Stimulated activated CD4-positive, alpha-beta T cell treated with anti-CD3 and anti-CD28 coated beads, Interleukin-12 subunit alpha, Interleukin-12 subunit beta, amount 100 ng/mL, for 48 hours (primary cell): ENCODE measurements at places on chromosomes 12 and 14.

DNA sequence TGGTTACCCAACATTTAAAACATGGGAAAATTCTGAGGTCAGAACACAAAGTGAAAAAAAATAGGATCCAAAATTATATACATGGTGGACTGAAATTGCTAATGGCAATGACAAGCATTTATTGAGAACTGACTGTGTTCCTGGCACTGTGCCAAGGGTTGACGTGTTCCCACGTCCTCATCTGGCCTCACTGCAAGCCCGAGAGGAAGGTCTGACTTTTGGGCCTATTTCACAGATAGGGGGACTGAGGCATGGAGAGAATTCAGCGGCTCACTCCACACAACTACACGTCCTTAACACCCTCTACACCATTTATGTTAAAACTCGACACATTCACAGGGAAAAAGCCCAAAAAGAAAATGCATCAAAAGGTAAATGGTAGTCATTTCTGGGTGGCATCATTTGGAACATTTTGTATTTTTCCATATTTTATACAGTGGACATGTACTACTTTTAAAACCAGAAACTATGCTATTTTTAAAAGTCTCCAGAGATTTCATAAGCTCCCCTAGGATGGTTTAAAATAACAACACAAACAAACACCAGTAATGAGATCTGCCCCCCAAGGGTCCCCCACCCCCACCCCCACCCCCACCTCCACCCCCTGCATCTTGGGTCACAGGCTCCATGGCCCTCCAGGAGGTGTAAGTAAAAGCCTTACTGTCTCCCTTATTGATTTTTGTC, 27.7 kb downstream of the CLMN start:
- no peak for DNase-seq

- no peak for DNase-seq
Measured at GRCh38 chr14:36662258-36662542, 540 bp downstream of the PAX9 start.

- no peak for DNase-seq
Measured at GRCh38 chr12:54047160-54047963, 6.3 kb upstream of the HOXC4 start.

GRCh38 chr12:80353254-80353653, 90.8 kb upstream of the PTPRQ start:
- DNase-seq = no peak

- no peak for DNase-seq
Measured at GRCh38 chr12:2288471-2288870, 235.7 kb downstream of the CACNA1C start.

- no peak for DNase-seq
Measured at GRCh38 chr12:84911271-84912197, 1.1 kb downstream of the SLC6A15 start.

DNA sequence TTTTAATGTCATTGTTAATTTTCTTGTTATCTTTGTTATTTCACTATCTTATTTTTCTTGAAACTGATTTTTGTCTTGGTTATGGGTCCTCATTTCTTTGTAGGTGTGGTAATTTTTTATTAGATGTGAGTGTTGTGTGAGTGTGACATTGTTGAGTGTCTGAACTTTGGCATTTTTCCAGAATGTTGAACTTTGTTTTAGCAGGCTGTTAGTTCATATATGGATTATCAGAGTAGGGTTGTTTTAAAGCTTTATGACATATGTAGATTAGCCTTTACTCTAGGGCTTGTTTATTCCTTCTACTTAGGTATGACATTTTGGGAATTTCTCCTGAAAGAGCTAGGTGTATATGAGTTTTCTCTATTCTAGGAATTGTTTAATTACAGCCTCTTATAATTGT, 103.9 kb downstream of the ARID2 start:
- DNase-seq = no peak

DNA sequence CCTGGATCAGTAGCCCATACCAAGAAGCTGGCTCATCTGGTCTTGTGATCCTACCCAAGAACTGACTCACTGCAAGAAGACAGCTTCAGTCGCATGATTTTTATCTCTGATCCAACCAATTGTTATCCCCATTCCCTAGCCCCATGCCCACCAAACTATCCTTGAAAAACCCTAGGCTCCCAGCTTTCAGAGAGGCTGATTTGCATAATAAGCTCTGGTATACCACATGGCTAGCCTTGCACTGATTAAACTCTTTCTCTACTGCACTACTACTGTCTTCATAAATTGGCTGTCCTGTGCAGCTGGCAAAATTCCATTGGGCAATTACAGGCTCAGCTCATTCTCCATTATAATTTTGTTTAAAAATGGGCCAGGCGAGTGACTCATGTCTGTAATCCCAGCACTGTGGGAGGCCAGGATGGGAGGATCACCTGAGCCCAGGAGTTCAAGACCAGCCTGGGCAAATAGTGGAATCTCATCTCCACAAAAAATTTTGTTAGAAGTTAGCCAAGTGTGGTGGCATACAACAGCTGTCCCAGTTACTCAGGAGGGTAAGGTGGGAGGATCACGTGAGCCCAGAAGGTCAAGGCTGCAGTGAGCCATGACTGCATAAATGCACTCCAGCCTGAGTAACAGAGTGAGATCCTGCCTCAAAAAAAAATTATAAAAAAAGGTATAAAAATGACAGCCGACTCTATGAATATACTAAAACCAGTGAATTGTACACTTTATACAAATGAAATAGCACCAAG, 76.7 kb upstream of the EIF5 start:
- DNase-seq = no peak

GRCh38 chr14:102481791-102482238, 27.8 kb downstream of the ANKRD9 start:
- DNase-seq = no peak

DNA sequence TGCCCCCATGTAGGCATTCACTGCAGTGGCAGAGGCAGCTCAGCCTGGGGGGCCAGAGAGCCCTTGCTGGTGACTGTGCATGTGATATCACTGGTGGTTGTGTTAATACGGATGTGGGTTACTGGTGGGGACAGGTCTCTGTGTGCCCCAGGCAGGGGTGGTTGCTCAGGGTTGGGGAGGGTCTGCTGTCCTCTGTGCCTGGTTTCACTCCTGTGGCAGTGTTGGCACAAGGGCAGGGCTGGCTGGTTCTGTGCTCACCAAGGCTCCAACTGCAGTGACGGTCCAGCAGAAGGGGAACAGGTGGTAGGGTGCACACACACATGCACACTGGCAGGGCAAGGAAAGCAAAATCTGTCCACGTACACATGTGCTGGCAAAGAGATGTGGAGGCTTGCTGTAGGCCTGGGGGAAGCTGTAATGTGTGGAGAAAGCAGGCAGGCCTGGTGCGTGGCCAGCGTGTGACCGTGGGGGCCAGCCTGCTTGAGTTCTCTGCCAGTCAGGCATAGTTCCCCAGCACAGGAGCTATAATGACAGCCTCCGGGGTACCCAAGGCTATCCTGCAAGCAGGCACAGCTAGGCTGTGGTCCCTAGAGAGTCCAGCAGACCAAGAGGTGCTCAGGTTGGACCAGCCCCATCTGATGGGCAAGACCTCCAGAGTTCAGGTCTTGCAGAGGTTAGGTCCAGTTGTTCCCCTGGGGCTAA, 254.6 kb downstream of the FBXL14 start:
- DNase-seq = no peak

GRCh38 chr12:5396541-5396940, 35.4 kb upstream of the NTF3 start:
- no peak for DNase-seq

DNA sequence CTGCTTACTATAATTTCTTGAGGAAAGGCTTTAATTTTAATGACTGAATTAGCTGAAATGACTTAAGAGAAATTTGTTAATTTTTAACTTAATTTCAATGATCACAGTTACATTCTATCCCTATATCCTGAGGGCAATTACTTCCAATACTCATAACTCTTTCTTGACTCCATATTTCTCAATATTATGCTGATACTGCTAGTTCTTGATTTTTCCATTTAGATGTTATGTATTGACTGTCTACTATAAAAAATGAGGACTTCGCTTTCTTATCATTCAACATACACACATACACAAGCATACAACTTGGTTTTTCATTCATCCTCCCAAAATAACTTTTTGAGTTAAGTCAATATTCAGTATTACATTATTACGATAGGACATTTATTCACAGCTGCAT, 176.2 kb downstream of the PHLDA1 start:
- DNase-seq = no peak

- DNase-seq = no peak
Measured at GRCh38 chr12:114996382-114996781, 312.4 kb upstream of the TBX3 start.

DNA sequence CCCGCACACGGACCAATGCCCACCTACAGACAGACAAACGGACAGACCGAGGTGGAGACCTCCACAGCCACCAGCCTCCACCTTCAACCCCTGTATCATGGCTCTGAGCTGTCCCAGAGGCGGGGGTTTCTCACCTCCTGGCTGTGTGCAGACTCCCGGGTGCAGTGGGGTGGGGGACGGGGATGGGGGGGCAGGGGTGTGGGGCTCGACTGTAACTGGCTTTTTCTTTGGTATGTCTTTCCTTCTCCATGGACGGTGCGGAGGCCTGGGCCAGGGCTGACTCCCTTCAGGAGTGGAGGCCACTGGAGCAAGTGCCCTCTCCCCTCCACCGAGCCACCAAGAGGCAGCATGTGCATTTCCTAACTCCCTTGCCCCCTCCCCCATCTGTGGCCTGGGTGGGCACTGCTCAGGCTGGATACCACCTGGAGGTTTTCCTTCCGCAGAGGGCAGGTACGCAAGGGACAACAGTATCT, 122.6 kb downstream of the ESRRB start:
- DNase-seq = no peak

DNA sequence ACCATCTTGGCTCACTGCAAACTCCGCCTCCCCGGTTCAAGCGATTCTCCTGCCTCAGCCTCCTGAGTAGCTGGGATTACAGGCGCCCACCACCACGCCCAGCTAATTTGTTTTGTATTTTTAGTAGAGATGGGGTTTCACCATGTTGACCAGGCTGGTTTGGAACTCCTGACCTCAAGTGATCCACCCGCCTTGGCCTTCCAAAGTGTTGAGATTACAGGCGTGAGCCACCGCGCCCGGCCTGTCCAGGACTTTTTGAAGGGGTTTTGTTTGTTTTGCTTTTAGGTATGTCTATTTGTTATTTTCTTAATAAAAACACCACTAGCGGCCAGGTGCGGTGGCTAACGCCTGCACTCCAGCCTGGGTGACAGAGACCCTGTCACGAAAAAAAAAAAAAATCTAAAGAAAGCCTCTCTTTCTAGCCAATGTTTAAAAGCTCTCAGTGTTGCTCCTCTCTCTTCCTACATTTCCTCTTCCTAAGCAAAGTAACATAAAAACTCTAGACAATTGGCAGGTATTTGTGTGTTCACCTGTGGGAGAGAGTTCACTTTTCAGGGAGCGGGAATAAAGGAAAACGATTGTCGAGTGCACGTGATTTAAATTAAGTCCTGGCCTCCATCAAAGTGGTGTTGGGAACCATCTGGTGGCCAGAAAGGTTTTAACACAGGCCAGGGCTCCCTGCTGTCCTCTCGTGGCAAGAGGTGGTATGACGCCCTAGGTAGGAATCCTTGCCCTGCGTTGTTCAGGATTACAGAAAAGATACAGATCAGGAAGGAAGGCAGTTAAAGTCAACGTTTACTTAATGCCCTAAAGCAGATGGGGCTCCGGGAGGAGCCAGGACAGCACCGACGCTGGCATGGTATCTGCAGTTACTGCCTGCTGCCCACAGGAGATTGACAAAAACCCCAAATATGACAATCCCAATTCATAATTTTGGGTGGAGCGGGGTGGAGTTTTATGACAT, 36.2 kb upstream of the ATP23 start:
- DNase-seq = peak; percentile 72

GRCh38 chr12:120630104-120630892, 10.1 kb upstream of the CABP1 start:
- no peak for DNase-seq

DNA sequence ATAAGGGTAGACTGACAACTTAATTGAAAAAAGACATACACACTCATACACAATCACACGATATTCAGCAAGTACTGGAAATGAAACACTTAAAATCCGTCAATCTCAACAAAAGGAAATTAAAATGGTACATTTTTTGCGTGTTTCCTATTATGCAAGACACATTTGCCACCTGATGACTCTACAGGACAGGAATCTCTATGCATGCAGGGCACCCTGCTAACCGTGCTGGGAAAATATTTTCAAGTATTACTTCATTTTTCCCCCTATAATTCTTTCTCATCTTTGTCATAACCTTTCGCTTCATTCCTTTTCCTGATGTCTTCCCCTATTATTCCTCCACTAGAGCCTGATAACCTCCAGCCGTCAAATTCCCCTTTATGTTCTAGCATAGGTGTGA, 150.2 kb downstream of the TMEM132D start:
- no peak for DNase-seq

DNA sequence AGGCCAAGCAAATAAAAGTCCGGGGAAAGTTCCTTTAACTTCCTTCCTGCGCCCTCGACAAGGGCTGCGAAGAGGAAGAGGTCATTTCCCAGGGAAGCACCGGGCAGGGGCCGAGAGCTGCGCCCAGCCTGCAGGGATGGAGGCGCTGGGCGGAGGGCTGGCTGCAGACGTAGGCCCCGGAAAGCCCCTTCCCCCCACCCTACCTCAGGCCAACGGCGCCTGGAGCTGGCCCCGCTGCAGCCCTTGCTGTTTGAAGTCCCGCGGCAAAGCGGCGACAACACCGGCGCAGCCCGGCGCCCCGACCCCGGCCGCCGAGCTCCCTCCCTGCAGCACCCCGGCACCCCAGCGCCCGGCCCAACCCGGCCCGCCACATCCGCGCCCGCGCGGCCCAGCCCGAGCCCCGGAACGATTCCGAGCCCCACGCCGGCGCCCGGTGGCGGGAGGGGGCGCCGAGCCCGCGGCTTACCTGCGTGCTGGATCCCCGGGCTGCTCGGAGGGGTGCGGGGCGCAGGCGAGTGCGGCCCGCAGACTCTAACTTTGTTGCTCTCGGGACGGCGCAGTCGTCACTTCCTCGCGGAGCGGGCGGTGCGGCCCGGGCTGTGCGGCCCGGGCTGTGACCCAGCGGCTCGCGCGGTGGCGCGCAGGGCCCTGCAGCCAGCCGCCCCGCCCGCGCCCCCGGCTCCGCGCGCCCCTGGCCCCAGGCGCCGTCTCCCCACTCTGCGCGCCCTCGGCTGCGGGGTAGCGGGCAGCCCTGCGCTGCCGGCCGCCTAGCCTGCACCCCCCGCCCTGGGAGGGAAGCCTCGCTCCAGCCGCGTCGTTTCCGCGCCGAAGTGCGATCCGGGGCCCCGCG, 64.8 kb upstream of the PTGR2 start:
- DNase-seq = peak; percentile 31

DNA sequence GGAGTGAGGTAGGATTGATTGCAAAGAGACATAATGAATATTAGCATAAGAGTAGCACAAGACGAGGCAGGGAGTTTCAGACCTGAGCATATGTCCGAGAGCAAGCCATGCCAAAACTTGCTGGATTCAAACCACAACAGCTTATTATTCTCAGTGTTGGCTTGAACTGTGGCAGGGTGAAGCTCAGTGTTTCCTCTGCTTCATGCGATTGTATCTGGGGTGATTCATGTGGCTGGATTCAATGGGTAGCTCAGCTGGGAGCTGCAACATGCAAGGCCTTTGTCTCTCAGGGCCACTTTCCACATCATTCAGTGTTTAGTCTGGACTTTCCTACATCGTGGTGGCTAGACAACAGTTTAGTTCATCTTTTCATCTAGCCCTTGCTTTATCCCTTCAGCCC, 22.1 kb upstream of the E2F7 start:
- DNase-seq = no peak
